ENCODE measurements at places on chromosomes 11 and 22.
A peak's percentile ranks its signal among the peaks of the same experiment; 100 is the strongest.

DNA sequence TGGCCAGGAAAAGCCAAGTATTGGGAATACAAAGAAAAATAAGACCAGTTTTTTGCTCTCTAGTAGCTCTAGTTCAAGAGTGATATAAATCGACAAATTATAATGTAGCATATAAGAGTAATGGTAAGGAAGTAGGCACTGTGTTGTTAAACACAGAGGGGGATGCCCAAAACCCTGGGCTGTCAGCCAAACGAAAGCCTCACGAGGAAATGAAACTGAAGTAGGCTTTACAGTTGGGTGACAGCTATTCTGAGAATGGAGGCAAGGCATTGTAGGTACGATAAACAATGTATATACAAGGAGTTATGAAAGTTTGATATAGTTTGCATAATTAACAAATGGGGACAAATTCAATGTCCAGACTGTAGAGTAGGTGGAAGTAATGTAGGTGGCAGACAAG, 176.4 kb downstream of the FAM181B start:
- no peak for DNase-seq

DNA sequence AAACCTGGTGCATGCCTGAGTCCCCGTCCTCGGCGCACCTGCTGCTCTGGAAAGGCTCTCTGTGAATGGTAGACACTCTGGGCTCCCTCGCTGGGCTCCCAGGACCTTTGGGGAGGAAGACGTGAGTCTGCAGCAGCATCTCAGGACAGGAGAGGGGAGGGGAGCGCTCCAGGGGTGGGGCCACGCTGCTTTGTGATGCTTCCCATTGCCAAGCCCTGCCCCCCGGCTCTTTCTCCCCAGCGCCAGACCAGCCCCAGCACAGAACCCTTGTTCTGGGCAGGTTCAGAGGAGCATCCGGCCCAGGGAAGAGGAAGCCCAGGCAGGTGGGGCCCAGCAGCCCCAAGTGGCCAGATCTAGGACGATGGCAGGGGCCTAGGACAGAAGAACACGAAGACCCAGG, 111.2 kb downstream of the BRD1 start:
- no peak for DNase-seq

GRCh38 chr11:20839231-20839630, 169.8 kb downstream of the NELL1 start:
- no peak for DNase-seq

DNA sequence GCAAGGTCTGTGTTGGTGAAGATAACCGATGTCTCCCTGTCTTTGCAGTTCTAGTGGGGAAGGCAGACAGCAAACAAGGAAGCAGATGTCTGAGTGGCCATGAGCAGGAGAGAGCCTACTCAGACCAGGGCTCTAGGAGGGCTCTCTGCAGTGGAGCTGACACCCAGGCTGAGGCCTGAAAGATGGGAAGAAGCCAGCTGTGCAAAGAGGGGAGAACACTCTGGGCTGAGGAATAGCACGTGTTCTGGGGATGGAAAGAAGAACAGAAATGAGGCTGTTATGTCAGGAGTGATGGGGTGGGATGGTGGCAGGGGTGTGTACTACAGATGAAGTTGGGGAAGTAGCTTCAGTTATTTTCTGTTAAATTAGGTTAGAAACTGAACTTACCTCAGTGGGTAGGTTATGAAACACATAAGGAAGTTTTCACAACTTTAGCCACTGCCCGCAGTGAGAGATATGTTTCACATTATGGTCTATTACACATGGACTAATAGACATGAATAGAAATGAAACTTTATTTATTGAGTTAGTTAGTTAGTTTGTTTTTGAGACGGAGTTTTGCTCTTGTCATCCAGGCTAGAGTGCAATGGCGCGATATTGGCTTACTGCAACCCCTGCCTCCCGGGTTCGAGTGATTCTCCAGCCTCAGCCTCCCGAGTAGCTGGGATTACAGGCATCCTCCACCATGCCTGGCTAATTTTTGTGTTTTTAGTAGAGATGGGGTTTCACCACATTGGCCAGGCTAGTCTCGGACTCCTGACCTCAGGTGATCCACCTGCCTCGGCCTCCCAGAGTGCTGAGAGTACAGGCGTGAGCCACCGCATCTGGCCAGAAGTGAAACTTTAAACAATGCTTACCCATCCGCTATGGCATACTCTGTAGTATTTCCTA, 7.8 kb downstream of the DCPS start:
- DNase-seq, result no peak

DNA sequence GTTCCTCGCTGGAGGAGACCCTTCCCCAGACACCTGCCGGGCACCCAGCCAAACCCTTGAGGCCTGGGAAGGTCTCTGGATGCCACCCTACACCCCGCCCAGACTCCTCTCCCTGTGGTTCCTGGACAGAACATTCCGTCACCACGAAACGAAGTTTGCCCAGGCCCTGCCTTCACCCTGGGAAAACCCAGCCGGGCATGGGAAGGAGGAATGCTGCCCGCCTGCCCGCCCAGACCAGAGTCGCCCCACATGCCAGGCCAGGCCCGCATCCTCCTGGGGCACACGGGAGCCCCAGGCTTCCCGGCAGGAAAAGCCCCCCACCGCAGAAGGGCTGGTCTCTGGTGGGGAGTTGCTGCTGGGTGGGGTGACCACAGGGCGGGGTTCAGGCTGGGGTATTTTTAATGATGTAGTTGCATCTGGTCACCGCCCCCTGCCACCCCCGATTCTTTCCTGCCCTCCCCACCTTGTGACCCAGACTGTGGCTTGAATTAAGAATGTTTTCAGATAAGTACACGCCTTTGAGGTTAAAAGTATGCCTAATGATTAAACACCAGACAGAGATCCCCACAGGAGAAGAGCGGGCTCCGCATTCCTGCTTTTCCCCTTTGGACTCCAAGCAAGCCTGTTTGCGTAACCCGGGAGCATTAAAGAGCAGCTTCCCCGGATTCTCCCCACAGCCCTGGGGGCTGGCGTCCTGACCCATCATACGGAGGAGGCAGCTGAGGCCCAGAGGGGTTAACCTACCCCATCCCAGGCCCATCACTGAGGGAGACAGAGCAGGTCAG, 44.6 kb upstream of the PPARA start:
- no peak for DNase-seq

- DNase-seq, result peak; percentile 71
Measured at GRCh38 chr22:21102659-21103267, 57.0 kb downstream of the LRRC74B start.

- DNase-seq, result no peak
Measured at GRCh38 chr11:12085371-12086251, 24.8 kb upstream of the MICAL2 start.

DNA sequence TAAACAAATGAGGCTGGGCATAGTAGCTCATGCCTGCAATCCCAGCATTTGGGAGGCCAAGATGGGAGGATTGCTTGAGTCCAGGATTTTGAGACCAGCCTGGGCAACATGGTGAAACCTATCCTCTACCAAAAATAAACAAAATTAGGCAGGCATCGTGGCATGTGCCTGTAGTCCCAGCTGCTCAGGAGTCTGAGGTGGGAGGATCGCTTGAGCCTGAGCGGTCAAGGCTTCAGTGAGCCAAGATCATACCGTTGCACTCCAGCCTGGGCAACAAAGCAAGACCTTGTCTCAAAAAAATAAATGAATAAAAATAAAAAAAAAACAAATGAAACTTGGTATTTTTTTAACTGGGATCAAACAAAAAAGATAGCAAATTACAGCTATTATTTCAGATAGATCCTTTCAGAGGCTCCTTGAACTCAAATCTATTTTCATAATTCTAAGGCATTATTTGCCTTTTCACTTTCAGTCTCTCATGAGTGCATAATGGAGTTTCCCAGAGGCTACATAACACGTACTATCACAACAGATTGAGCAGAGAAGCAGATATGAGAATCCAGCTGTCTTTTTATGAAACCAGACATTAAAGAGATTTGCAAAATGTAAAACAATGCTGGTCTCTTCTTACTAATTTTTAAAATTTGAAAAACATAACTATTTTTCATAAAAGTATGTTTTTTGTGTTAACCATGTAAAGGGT, 23.1 kb downstream of the DDIAS start:
- DNase-seq, result no peak

DNA sequence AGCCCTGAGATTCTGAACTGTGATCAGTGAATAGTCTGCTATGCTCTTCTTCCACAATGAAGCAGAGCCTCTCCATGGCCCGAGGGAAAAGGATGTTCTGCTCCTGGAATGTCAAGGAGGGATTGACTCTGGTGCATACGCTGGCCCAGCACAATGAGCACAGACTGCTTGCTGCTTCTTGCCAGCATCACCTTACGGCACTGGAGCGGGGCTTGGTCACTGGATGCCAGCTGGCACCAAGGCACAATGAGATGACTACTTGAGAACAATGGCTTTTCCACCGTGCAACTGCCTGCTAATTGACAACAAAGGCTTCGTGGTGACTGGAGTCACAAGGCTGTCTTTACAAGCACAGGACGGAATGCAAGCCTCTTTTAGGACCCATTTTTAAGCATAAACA, 139.2 kb downstream of the DSCAML1 start:
- no peak for DNase-seq

DNA sequence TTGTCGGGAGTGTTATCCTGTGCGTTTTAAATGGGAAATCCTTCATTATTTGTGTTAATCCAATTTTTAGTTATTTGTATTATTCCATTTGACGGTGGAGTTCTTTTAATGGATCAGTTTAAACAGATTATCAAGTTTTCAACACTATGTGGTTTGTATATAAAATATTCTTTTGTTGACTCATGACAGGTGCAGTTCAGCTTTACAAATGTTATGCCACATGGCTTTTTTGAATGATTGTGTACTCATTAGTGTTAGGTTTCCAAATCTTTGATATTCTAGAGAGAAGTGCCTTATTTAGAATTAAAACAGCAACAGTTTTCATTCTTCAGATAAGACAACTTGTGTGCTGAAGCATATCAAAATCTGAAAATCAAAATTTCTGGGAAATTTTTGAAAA, 2.4 kb downstream of the JAM3 start:
- no peak for DNase-seq

DNA sequence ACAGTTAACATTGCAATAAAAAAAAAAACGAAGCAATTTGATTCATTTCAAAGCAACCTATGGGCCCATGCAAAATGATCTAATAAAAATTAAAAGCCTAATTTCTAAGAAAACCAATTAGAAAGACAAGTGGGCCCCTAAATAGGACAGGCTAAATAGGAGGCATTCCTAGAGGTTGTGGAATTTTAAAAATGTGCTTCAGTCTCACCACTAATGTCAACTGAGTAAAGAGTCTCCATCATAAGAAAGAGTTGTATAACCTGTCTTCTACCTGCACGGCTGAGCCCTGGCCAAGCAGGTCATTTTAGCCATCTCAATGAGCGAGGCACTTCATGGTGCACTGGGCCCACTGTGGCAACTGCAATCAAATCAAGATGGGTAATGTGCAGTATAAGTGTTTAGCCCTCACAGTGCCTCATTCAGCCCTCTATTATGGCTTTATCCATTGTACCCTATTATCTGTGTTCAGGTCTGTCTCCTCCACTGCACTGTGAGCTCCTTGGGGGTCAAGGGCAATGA, 76.4 kb downstream of the PRSS23 start:
- no peak for DNase-seq

GRCh38 chr11:8241373-8242117, 22.1 kb downstream of the LMO1 start:
- DNase-seq, result no peak

DNA sequence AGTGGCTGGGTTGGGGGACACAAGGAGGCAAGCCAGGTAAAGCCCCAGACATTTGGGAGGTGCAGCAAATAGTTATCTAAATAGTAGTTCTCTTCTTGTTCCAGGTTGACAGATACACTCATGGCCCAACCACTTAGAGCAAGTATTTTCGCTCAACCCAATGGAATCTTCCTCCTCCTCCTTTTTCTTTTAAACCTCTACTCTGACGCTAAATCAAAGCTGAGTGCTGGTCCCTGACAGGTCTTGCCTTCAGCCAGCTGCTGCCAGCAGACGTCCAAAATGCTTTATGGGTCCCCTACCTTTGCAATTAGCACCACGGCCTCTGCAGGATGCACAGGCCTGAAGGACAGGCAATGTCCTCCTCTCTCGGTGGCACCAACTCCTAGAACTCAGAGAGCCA, 558.5 kb downstream of the MIAT start:
- no peak for DNase-seq

GRCh38 chr11:94002226-94002625, 18.9 kb upstream of the HEPHL1 start:
- no peak for DNase-seq

DNA sequence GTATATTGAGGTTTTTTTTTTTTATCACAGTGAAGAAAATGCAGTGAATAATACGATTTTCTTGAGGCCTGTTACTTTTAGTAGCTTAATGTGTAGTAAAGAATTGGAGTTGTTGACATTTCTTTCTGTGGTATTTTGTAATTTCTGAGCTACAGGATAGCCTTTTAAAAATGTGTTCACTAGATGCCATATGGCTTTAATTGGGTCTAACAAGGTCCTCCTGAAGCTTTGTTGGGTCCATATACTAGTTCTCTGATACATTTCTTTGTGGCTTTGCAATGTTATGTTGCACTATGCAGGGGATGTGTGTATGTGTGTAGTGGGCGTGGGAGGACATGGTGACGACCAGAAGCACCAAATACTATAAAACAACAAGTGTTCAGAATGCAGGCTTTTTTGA, 25.1 kb downstream of the FBXO7 start:
- DNase-seq, result no peak

- no peak for DNase-seq
Measured at GRCh38 chr11:23590596-23591308, 730.5 kb upstream of the CCDC179 start.

DNA sequence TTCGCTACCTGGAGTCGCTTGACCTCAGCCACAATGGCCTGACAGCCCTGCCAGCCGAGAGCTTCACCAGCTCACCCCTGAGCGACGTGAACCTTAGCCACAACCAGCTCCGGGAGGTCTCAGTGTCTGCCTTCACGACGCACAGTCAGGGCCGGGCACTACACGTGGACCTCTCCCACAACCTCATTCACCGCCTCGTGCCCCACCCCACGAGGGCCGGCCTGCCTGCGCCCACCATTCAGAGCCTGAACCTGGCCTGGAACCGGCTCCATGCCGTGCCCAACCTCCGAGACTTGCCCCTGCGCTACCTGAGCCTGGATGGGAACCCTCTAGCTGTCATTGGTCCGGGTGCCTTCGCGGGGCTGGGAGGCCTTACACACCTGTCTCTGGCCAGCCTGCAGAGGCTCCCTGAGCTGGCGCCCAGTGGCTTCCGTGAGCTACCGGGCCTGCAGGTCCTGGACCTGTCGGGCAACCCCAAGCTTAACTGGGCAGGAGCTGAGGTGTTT, 12.8 kb downstream of the TSKU start:
- no peak for DNase-seq

DNA sequence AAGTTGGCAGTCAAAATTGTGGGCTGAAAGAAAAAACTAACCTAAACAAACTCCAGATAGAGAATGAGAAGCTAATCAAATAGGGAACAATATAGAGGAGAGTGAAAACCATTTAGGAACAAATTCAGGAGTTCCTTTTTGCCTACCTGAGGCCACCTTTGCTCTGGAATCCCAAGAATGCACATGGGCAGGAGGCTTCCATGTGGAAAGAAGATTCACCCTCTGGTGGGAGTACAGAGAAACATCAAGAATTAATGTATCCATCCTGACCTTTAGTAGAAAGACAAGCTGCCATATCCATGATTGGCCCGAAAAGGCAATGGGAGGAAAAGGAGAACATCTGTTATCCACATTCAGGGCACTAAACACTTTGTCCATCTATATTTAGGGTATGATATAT, 35.0 kb upstream of the MRGPRX1 start:
- no peak for DNase-seq

GRCh38 chr22:42680648-42681047, 31.5 kb upstream of the CYB5R3 start:
- no peak for DNase-seq

Data from activated CD4-positive, alpha-beta T cell treated with anti-CD3 and anti-CD28 coated beads, Interleukin-2, amount 50 U/mL, for 4 hours (primary cell).